ENCODE measurements at places on chromosomes 1 and 21. TPM values are rescaled to one million over a fixed set of nuclear protein-coding genes. Genes with fewer than 3 reads are reported as not detected.

- DNase-seq = no peak
Observed at GRCh38 chr1:897226-897625, 26.5 kb upstream of the SAMD11 start.

OR2T35 gene
- total RNA-seq = not detected

DNA sequence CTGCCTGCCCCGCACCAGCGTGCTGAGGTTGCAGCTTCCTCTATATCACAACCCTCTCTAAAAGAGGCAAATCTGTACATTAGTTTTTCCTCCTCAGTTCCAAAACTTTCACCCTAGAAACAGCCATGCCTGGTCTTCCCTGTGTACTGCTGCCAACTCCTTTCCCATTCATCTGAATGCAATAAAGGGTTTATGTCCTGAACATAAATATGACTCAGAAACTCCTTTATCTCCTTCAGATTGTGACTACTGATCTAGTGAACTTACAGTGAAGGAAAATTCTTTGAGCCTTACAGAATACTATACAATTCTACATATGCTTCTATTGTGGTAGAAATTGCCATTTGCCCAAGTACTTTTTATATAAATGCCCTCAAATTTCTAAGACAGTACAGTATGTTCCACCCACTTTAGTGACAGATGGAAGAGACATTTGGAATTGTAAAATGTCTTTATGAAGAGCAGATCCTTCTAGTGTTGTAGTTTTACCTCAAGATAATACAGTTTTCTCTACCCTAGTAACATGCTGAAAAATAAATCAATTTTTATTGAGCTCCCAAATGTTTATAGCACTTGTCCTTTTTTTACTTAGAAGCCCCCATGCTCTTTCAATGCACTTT lies 345.1 kb upstream of the SNX7 start:
- DNase-seq = no peak

- no peak for DNase-seq
Observed at GRCh38 chr1:64599242-64599641, 129.3 kb downstream of the CACHD1 start.

NIBAN1 gene
- total RNA-seq = 0.10 TPM

ATPAF1 gene
- 67.9 TPM for total RNA-seq

- DNase-seq = no peak
Observed at GRCh38 chr1:108780937-108781574, 34.6 kb downstream of the STXBP3 start.

DNA sequence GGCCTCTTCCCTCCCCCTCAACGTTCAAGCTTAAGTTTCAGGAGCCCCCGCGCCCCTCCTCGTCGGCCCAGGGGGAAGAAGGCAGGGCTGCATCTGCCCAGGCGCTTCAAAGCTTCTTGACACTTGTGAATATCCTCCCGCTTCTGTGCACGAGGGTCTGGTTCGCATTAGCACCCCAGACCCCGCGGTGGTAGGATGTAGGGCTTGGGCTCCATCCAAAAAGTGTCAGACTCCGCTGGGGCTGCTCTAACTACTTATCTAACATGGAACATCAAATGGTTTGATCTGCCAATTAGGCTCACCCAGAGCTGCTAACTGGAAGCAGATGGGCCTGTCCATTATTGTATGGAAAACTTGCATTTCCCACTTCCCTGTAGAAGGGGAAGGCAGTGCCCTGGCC lies 28.9 kb downstream of the TAS1R2 start:
- DNase-seq = no peak

- DNase-seq = peak; percentile 65
Observed at GRCh38 chr1:108000620-108001111, 35.7 kb upstream of the VAV3 start.

PUM1 gene
- 70.1 TPM for total RNA-seq

GRCh38 chr1:235298758-235299157 lies 29.2 kb downstream of the ARID4B start:
- no peak for DNase-seq

DNA sequence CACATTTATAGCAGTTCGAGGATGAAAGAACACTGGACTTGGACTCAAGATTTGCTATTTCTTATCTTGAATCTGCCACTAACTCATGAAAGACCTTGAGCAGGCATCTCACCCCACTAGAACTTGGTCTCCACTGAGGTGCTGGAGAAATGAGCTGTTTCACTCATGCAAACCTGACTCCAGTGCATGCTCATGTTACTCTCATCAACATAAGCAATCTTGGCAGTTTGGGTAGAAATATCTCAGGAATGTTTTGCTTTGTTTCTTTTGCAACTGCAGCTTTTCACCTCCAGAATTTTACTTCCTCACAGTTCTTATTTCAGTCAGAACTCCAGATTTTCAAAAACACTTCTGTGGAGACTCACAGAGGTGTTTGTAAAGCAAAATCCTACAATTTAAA lies 46.2 kb upstream of the DAB1 start:
- no peak for DNase-seq

S100A9 gene
- total RNA-seq = not detected

GRCh38 chr1:75469586-75470173 lies 141.2 kb downstream of the SLC44A5 start:
- DNase-seq = no peak

TCHHL1 gene
- not detected for total RNA-seq

DNA sequence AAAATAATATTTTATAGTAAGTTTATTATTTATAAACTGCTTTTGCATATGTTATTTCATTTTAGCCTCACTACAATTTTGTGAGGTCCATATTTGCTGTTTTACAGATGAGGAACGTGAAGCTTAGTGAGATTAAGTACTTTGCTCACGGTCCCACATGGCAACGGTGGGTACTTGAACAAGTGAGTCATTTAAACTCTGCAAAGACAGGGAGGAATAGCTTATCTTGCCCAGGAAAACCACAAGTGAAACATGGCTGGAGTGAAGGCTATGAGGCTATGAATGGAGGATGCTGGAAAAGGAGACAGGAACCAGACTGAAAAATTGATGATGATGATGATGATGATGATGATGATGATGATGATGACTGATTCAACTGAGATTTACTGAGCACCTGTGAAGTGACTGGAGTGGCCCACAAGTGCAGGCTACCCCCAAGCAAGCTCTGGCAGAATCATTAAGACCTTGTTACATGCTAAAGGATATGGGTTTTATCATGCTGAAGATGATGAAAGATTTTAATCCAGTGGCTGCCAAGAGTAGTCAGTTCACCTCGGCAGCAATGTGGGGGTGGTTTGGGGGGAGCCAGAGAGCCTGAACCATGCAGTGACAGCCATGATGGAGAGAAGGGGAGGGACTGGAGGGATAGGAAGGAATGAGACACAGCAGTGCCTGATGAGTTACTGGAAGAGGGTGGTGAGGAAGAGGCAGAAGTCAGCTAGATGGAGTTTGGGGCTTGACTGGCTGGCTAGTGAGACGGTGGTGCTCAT lies 1.4 kb upstream of the ABCA4 start:
- DNase-seq = no peak

DNA sequence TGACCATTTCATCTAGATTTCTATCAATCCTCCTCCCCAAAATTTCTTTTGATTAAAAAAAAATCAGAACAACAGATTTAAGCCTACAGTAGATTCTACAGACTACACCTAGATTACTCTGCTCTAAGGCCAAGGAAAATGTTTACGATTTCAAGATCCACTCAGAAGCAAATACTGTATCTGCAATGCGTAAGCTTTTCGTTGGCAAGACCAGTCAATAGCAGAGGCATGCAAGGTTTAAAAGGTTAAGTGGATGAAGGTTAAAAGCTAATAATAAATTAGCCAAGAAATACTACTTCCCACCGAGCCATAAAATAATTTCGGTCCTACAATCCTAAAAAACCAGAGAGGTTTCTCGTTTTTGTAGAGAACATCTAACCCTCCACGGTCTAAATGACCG lies 1.3 kb downstream of the CLSTN1 start:
- no peak for DNase-seq

DNA sequence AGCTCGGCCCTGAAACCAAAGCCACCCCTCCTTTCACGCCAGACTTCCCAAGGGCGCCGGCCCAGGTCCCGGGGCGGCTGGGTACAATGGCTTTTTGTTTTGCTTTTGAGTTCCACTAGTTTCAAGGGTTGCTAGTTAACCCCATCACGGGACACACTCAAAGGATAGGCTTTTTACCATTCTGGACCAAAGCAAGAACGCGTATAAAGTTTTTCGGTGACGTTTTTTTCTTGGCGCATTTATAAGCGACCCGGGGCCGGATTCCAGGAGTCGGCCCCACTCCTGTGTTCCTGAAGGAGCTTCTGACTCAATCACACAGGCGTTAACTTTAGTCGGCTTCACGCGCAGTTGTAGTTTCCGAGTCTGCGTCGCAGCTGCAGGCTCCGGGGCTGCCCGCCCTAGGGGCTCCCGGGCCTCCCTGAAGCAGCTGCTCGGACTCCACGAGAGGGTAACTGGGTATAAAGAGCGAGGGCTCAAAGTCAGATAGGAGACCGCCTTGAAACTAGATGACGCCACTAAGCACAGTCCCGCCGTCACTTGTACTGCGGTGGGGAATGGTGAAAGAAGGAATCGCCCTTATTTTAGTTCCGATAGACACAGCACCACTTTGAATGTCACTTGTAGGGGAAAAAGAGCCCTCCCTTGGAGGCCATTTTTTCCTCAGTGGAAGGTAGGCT lies 707 bp upstream of the KLHL21 start:
- DNase-seq = peak; percentile 95

EDN2 gene
- not detected for total RNA-seq

DNA sequence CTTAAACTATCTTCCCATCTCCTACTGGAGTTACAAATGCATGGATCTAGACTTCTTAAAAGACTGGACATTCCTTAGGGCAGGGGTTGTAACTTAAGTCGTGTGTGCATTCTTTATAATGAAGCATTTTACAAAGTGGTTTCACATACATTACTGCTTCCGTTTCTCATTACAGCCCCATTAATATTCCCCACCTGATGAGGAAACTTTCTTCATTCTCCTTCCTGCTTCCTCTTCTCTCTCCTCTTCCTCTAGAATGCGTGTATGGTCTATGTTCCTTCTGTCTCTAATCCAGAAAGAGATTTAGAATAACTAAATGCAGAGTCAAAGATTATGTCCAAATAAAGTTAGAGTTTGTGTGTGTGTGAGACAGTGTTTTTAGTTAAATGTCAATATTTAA lies 1.8 kb upstream of the CAP1 start:
- no peak for DNase-seq

GGPS1 gene
- total RNA-seq = 32.7 TPM

Measured in myocyte (in vitro differentiated cells).